ENCODE measurements at places on chromosomes 3 and 15.

- no peak for DNase-seq
These were observed 27.5 kb downstream of the MASP1 start for GRCh38 chr3:187264021-187264420.

GRCh38 chr3:7203969-7204847, 343.3 kb downstream of the GRM7 start:
- DNase-seq = no peak

- DNase-seq = no peak
These were observed 25.0 kb upstream of the GP9 start for GRCh38 chr3:129035360-129036221.

DNA sequence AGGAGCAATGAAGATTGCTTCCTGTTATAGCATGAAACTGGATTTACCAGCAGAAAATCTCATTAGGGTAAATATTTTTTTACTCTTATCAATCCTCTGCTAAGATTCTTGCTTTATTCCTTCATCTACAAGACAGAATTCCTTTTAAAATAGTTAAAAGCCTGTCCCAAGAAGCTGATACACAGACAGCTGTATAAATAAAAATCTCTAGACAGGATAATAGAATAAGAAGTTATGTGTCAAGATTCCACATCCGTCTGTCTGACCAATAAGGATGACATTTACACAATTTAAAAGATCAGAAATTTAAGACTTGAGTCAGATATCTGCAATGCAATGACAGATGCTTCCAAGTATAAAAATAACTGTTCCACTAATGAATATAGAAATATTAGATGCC, 57.6 kb downstream of the SSR3 start:
- DNase-seq = no peak

DNA sequence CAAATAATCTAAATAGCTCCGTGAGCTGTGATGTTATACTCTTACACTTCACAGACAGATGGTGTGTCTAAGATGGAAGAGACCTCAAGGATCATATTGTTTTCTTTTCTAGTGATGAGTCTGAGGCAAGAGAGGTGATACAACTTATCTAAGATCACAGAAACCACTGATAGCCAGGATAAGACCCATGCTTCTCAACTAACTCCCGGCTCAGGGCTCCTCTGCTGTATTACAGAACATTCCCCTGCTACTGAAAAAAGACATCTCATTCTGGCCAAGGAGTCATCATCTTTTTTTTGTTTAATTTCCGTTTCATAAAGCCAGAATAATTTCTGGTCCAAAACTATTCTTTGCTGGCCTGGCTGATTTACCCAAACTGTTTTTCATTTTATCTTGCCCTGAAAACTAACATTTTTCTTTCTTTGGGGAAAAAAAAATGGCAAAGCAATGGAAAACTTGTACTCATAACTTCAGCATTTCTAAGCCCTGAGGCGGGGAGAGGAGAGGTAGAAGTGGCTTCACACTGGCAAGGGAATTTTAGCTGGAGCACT, 46.9 kb upstream of the GAP43 start:
- DNase-seq = no peak

- no peak for DNase-seq
These were observed 763 bp downstream of the KBTBD8 start for GRCh38 chr3:66998904-66999235.

GRCh38 chr3:194148383-194148782, 12.4 kb downstream of the HES1 start:
- DNase-seq = no peak

- DNase-seq = no peak
These were observed 23.7 kb downstream of the ATRIP start for GRCh38 chr3:48470286-48470685.

GRCh38 chr3:61181874-61182273, 69.4 kb downstream of the FHIT start:
- no peak for DNase-seq

DNA sequence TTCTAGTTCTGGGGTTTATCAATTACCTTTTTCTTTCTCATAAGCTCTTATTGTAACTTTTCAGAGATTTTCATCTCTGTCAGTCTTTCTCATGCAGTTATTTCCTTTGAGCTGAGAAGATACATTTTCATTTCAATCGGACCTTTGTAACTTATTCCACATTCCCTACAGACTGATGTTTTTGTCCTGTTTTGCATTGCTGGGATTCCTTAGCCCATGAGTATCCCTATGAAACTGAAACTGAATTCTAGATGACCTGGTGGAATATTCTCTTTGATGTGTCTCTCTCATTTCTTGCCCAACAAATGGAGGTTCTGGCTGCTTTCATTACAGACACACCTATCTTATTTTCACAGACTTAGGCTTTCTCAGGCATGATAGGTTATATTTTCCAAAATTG, 10.5 kb upstream of the EPHA6 start:
- DNase-seq = no peak

GRCh38 chr3:10942690-10943205, 49.8 kb upstream of the SLC6A1 start:
- no peak for DNase-seq

GRCh38 chr15:49382394-49382793, 40.6 kb upstream of the FGF7 start:
- no peak for DNase-seq

DNA sequence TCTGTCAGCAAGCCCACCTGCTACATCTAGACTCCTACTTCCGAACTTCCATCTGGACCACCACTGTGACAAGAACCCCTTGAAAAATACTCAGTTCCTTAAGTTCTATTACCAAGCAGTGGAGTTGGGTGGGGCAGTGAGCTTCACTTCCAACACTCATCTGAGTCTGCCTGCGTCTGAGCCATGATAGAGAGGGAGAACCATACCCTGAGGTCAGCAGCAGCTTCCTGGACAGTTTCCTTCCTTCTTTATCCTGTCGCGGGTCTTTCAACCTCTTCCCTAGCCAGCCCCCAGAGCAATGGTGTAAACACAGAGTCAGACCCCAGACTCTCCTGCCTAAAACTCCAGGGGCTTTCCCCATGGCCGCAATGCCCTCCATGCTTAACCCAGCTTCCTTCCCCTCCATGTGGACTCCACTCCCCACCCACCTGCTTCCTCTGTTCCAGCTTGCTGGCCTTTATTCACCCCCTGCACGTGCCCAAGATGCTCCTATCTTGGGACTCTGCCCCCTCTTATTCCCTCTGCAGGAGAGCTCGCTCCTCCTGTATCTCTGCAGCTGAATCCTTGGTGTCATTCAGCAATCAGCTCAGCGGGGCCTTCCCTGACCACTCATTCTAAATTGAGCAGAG, 211.2 kb downstream of the SHQ1 start:
- DNase-seq = no peak

GRCh38 chr3:126354776-126355175, 2.4 kb downstream of the KLF15 start:
- DNase-seq = no peak

DNA sequence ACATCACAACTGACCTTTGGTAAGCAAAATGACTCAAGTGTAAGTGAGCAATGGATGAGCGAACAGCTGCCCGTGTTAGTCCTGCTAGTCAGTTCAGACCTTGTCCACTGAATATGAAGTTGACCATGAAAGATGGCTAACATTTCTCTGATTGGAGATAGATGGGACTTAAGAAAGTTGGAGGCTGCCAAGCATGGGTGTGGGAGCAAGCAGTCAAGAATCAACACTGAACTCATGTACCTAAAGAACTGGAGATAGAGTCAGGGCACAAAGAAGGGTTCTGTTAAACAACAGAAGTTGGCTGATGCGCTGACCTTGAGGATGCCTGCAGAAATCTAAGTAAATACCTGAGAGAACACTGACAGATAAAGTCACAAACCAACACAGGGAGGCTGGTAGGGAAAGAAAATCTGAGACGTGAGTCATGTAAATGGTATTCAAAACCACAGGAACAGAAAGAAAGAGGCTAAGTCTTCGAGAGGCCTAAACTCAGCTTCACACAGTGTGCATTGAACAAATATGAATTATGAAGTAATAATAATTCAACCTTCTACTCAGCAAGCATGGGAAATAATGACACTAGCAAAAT, 30.7 kb upstream of the ANPEP start:
- DNase-seq = no peak

DNA sequence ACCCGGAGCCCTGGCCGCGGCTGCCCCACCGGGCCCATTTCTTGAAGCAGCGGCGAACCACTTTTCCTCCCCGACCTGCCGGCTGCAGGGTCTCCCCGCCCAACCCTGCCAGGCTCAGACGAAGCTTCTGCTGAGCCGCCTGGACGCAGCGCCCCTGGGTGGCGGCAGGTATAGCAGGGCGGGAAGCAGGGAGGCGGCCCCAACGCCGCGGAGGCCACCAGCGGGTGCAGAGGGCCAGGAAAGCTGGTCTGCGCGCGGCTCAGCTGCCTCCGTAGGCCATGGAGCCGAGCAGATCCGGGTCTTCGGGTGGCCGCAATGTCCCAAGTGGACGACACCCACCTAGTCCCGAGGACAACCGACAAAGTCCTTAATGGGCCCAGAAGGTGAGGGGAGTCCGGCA, 21.9 kb upstream of the SRPRB start:
- DNase-seq = no peak

DNA sequence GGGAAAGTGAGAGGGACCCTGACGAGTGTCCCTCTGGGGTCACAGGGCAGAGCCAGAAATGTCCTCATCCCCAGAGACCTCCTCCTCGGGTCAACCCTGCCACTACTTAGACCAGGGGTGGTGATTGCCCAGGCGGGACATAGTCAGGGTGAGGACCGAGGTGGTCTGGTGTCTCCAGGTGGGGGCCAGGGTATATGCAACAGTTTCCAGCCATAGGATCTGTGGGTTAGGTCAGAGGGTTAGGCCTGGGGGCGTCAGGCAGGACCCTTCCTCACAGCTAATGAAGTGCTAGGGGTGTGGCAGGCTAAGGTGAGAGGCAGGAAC, 22.3 kb upstream of the FBLN2 start:
- DNase-seq = no peak

DNA sequence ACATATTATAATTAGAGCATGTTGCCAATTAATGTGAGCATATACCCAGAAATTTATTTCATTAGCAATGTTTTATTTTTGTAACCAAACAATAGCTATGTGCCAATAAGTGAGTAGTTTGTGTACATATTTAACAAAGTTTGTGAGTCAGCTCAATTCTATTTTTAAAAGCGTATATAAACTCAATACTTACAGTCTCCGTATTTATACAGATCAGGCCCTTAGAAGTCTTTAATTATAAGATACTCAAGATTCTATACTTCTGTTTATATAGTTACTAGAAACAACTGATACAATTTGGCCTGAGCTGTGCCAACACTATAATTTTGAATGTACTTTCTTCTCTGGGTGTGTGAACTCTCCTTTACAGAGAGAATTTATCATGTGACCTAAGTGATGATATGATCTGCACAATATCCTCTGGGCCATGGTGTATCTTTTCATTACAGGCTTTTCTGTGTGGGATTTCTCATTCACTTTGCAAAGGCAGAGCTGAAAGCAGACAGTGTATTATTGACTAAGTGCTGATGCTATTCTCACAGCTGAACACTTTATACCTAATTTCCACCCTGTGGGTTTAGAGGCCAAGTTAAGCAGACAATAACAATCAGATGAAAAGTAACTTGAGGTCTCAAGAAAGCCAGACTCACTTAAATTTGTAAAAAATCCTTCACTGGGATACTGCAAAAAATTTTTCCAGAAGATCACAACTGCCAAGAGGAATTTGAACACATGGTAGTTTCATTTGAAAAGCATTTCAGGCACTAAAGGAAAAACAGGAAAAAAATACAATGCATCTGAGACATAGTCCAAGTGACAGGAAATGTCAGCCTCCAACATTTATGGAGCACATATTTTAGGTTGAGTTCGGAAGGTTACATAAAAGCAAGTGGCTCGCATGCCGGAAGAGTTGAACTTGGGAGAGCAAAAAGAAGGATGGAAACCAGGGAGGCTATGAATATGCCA, 277.9 kb upstream of the SEMA6D start:
- no peak for DNase-seq

DNA sequence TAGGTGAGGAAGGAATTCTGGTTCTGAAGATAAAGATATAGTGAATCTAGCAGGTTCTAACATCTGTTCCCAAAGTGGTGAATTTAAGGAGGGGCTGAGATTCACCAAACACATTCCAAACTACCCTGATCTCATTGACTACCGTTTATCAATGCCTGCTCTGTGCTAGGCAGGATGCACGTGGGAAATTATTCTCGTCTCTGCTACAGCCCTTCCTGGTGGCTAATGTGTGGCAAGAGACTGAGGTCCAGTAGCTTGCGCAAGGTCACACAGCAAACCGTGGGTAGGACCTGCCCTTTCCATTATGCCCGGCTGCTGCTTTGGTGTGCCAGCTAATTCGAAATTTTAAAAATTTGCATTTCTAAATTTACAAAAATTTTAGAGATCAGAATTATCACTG, 209.5 kb upstream of the TRIM42 start:
- no peak for DNase-seq

DNA sequence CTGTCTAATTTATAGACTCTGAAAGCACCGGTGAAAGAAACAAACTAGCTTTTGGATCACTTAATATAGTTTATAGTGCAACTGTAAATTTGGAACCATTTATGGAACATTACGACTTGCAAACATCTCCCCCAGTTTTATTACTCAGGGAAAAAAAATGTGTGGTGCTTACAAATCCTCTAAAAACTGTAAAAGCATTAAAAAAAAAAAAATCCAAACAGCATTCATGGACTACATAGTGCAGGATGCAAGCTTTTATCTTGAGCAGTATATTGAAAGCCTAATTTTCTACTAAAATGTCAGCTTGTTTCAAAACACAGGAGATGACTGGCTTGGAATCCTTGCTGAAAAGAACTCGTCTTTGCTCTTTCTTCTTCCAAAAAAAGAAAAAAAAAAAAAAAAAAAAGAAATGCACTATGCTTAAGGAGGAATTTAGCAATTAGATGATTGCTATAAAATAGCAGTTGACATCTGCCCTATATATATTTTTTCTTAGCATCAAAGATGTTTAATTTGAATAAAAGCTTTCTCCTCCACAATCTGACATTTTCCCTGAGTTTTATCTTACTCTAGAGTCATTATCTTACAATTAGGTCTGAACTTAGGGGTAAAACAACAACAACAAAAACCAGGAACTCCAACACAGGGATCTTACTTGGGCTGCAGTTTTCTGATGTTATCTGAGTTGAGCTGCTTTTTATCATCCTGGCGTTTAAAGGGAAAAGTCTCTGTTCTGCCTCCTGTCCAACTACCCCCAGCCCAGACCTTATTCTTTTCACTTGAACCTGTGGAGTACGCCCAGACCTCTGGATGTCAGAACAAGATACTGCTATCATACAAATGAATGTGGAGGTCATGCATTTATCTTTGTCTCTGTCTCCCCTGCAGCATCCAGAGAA, 62.6 kb upstream of the PDZRN3 start:
- no peak for DNase-seq

Data from DMS79 treated with DMSO at 0.1 percent for 48 hours (cell line).